ENCODE measurements at places on chromosomes 3 and 15. TPM values are rescaled to one million over a fixed set of nuclear protein-coding genes. Genes with fewer than 3 reads are reported as not detected.

TLR9 gene
- total RNA-seq = 0.14 TPM

LRRC34 gene
- 4.3 TPM for total RNA-seq

GPR87 gene
- not detected for total RNA-seq

ACAN gene
- not detected for total RNA-seq

SLC6A20 gene
- total RNA-seq = not detected

All from activated naive CD4-positive, alpha-beta T cell treated with anti-CD3 and anti-CD28 coated beads, Interleukin-2, amount 10 ng/mL, durations not matched to agents 5 hours and 36 hours (primary cell).